ENCODE measurements at places on chromosomes 1 and 21.

DNA sequence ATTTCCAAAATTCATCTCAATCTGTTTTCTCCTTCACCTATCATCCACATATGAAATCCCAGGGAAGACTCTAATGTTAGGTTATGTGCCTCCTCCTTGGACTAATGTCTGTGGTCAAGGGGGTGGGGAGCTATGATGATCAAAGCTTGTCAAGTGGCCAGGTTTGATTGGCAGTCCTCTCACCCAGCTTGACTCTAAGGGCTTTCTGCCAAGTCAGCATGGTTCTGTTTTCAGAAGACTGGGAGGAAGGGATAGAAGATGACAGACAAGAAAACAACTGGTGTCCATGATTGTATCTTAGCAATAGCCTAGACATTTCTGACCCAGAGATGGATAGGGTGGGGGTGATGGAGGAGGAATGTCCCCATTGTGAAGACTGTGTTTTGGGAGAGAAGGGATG is 9.1 kb upstream of the THEM5 start:
- DNase-seq: no peak

DNA sequence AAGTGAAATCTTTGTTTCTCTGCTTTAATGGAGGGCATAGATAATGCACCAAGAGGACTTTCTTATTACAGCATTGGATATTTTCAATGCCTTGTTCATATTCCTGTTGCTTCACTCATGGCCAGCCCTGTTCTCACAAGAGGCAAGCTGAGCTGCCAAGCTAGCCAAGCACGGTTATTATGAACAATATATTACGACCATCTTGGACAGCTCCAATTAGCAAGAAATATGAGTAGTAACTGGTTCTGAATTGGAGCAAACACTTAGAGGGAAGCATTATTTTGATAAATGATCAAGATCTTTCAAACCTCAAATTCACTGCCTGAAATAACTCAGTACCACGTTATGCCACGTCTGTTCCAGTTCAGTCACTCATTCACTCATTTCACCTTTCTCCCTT is 159.8 kb downstream of the SETD4 start:
- DNase-seq: no peak

DNA sequence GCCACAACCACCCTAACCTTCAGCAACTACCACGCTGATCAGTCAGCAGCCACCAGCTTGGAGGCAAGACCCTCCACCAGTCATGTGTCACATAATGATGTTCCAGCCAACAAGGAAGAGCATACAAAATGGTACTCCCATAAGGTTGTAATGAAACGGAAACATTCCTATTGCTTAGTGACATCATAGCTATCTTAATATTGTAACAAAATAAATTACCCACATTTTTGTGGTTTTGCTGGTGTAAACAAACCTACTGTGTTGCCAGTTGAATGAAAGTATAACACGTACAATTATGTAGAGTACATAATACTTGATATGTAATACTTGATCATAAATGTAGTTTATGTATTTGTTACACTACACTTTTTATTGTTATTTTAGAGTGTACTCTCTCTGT is 1363.2 kb upstream of the ADGRL4 start:
- DNase-seq: no peak

GRCh38 chr1:220828950-220829586 is 42.4 kb downstream of the MTARC1 start:
- no peak for DNase-seq

GRCh38 chr1:234934611-234935033 is 194.0 kb downstream of the TOMM20 start:
- DNase-seq: no peak

- DNase-seq: no peak
Observed at GRCh38 chr21:34536820-34537219, 24.8 kb upstream of the KCNE1 start.

DNA sequence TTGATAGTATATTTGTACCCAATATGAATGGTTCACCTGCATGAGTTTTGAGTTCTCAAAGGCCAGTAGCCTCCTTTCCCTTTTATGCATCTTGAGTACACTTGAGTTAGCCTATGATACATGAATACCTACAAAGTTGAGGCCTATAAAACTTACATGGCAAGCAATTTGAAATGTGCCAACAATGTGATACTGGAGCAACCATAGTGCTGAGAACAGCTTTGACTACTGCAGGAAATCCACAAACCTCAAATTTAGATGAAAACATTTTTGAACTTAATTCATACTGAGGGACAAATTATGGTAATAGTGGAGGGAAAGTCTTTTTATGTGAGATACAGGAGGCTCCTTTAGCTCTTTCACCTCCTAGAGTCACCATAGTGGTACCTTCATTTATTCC is 37.4 kb downstream of the LEPR start:
- DNase-seq: no peak
